IPS DF 19.7 (cell line): ENCODE measurements at places on chromosomes 1 and 21.

- no peak for DNase-seq
These were observed 23.1 kb downstream of the EIF2D start for GRCh38 chr1:206589206-206589605.

- no peak for DNase-seq
These were observed 3.6 kb downstream of the NIBAN1 start for GRCh38 chr1:184970691-184971161.

DNA sequence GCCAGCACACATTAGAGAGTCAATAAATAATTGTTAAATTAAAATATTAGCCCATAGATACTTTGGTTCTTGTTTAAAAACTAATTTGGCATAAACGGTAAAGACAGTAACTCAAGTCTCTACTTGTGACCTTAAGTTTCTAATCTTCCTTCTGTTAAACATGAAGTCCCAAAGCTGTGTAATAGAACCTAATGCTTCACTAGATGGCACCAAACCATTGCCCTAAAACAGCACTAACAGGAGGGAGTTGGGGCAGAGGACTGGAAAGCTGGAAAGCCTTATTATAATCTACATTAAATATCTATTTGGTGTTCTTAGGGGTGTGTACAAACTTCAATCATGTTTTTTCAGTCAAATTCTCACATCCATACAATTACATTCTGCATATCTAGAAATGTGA is 176.7 kb downstream of the OLFM3 start:
- no peak for DNase-seq

DNA sequence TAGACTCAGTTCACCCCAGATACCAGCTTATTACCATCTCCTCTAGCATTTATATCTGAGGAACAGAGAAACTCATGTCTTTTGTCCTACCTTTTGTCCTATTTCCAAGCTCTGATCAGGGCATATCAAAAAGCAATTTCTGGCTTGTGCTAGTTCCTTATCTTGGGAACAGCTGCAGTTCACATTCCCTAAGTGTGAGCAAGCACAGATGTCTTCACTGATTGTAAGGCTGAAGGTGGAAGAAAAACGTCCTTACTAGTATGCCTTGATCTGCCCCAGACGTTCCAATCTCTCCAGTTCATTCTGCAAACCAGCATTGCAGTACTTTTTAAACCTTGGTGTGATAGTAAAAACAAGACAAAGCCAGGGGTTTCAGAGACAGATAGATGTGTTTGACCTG is 139.8 kb downstream of the NCAM2 start:
- no peak for DNase-seq

DNA sequence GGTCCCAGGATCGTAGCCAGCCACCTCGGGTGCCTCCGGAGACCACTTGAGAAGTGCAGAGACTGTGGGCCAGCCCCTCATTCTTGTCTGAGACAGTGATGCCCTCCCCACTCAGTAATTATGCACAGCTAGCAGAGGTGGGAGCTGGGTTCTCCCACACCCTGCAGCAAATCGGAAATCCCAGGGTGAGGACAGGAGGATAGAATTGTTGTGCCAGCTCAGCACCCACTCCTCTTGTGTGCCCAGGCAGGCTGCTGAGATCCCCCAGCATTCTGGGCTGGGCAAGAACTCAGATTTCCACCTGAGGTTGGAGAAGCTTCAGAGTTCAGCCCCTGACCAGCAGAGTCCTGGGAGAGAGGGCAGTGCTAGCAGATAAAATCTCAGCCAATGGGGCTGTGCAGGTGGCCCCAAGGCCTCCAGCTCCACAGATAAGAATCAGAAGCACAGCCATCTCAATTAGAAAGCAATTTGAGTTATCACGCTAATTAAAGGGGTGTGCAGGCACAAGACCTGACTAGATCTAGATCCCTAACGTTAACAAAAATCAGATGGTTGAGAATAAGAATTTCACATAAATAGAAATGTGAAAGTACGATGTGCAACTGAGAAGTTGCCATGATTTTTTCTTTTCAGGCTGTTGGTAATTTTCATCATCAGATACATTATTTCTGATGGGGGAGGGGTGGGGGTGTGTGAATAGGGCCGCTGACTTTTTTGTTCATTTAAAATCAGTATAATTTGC is 45.5 kb upstream of the IRF2BP2 start:
- no peak for DNase-seq
